ENCODE measurements at places on chromosomes 12 and 14.

- peak; percentile 64 for DNase-seq
These were observed 62.3 kb downstream of the PTPN21 start for GRCh38 chr14:88492272-88493089.

DNA sequence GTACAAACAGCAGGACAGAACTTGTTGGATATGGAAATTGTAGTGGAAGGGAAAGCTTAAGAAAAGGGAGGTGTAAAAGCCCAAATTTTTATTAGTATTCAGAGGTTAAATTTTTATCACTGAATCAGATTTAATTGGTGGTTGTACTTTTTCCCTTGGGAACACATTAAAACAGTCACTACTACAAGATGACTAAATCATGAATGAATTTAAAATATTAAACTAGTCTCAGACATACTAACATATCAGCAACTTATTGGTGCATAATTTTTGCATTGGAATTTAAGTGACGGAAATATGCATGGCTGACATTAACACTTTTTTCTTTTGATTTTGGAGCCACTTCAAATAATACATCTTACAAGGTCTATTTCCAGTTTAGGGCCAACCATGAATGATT is 27.6 kb downstream of the SAMD4A start:
- DNase-seq: peak; percentile 72

DNA sequence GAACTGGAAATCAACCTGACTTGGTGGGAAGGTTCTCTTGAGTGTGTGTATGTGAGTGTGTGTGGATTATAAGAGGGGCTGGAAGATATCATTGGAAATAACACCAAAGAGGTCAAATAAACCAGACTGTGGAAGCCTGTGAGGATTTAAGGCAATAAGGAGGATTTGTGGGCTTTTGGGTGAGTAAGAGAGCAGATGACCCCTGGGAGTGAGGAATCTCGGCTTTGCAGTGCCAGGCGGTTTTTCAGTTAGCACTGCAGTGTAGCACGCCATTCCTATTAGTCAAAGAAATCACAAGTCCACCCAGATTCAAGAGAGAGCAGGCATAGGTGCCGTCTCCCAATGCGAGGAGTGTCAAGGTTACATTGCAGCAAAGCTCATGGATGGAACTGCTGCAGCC is 63.3 kb downstream of the CALM1 start:
- DNase-seq: no peak

DNA sequence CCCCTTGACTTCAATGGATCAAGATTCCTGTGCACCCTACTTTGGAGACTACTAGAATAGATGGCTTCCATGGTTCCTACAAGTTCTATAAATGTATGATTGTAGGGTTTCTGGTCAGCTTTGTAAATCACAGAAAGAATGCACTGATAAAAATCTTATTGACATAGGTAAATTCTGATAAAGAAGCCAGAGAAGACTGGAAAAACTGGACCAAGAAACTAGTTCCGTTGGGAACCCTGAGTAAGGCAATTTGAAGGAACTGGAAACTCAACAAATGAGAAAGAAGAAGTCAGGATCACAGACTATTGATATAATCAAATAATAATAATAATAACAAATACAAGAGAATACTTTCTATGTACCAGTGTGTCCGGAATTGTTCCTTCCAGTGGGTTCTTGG is 15.4 kb upstream of the MGST1 start:
- DNase-seq: no peak

- DNase-seq: no peak
These were observed 35.8 kb upstream of the SINHCAF start for GRCh38 chr12:31361730-31362114.

DNA sequence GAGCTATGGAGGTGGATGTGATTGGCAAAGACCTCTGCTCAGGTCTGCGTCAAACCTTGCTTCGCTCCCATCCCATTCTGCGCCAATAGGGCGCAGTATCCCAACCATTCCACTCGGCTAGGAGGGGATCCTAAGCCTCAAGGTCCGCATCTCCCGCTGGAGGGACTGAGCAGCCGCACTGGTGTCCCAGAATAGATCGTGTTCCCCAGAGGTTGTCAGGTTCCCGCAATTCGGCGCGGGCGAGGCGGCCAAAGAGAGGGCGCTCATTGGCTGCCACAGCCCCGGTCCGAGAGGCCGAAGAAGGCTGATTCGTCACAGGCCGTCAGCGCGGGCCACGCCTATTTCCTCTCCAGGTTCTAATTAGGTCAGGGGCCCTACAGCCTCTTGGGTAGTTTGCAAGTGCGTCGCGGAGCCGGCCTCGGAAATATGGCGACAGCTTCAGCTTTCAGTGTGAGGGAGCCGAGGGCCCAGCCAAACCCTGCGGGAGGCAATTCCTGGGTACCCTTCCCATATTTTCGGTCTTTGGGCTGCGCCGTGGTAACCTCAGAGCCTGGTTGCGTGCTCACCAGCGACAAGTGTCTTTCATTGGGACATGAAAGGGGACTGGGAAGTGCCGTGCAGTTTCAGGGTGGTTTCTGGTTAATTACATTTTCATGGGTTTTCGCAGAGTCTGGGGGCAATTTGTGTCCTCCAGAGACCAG is 5.0 kb downstream of the OR10AD1 start:
- DNase-seq: peak; percentile 95

DNA sequence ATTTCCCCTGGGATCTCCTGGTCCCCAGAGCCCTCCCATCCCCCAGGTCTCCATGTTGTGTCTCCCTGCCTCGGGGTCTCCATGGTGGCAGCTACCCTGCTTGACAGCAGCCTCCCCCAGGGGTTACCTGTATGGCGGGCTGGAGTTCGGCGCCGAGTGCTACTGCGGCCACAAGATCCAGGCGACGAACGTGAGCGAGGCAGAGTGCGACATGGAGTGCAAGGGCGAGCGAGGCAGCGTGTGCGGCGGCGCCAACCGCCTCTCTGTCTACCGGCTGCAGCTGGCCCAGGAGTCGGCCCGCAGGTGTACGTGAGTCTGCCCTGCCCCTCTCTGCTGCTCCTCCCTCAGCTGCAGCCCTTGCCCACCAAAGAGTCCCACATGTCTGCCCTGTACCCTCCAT is 80.9 kb downstream of the WSCD2 start:
- DNase-seq: no peak

- peak; percentile 88 for DNase-seq
These were observed 65.6 kb upstream of the FERMT2 start for GRCh38 chr14:53016491-53016890.

DNA sequence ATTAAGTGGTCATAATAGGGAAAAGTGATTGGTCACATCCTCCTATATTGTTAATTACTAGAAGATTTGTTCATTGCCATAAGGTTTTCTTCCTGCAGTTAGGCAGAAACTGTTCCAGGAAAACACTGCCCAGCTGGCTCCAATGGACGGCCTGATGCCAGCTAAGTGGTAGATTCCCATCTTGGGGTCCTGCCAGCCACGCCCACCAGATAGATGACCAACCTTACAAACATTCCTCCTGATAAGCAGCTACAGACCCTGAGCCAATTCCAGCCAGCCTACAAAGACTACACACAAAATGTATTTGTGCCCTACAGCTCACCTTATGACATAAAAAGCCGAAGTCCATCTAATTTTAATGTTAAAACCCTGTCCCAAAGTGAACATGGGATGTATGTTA is 685.9 kb upstream of the USP15 start:
- DNase-seq: no peak

- DNase-seq: no peak
These were observed 37.5 kb downstream of the NFKBIA start for GRCh38 chr14:35367056-35367372.

DNA sequence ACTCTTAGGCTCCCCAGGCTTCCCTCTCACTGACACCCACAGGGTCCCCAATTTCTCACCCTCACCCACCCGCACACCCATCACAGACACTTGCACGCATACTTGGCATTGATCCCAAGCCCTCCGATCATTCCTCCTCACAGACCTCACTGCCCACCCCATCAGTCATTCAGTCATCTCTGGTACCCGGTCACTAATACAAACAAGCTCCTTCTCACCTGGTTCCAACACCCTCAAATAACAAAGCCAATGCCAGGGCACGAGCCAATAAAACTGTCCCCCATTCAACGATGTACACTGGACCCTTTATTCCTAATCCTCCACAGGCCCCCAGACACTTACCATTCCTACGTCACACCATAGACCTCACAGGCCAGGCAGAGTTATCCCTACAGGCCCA is 2.3 kb downstream of the ZNF605 start:
- DNase-seq: no peak

DNA sequence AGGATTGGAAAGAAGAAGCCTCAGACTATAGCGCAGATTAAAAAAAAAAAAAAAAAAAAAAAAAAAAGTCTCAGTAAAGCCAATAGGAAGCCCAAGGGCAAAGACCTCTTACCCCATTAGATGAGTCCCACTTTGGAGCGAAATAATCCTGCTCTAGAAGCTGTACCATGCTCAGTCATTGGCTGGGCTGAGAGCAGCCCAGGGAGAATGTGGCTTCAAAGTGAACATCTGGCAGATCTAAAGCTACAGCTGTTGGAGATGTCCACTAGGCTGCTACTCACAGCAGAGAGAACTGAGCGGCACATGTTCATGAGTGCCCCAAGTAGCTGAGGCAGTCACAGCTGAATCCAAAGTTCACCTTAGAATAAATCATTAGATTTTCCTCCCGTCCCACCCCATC is 560.9 kb downstream of the MED13L start:
- DNase-seq: no peak

DNA sequence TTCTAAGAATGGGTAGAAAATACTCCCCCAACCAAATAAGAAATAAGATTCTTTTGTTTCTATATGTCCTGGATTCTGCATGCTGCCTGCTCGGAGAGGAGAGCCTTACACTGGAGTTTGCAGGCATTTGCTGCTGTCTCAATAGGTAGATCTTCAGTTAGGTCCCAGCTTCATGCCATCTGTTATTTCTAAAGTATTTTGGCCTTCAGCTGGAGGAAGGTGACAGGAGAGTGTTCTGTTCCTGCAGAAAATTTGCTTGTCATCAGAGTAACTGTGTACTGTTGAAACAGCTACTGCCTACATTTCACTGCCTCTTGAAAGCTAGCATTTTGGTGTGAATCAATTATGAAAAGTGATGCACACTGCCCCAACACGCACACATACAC is 966.9 kb downstream of the NRXN3 start:
- DNase-seq: no peak

GRCh38 chr12:108519558-108519957 is 4.5 kb downstream of the FICD start:
- no peak for DNase-seq

GRCh38 chr14:38210587-38211216 is 3.0 kb downstream of the SSTR1 start:
- peak; percentile 55 for DNase-seq

DNA sequence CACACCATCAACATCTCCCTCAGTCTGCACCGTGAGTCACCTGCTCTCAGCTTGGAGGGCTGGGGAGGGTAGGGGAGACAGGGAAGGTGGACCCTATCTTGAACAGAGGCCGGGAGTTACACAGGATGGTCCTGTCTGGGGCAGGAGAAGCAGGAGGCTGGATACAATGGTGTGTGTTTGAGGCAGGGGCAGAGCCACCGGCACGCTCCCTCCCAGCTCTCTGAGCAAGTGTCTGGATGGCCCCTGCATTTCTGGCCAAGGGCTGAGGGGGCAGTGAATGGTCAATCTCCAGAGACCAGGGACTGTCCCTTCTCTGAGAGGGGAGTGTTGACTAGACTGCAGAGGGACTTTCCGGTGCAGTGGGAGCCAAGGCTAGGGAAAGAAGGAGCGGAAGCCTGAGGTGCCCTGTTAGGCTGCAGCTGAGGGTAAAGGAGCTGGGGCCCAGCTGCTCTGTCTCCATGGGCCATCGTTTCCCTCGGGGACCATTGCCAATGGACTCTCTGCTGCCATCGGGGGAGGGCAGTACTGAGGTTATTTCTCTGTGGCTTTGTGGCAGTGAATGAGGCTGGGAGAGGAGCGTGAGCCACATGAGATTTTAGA is 1.9 kb downstream of the LRP1-AS start:
- DNase-seq: no peak

- peak; percentile 75 for DNase-seq
These were observed 15.5 kb downstream of the EMP1 start for GRCh38 chr12:13211859-13212664.

DNA sequence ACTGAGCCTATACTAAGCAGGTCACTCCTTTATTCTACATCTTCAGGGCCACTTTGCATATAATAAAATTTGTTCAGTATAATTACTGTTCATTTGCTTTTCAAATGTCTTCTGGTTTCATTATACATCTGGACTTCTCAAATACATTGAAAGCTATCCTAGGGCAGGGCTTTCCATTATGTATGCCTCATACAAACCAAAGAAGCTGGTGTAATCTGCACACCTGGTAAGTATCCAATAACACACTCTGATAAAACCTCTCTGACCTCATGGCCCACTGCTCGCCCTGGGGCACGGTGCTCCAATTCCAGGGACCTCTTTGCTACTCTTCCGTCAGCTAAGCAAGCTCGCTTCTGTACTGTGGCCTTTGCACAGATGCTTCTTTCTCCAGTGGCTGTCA is 21.9 kb upstream of the ISM2 start:
- DNase-seq: no peak

- no peak for DNase-seq
These were observed 19.9 kb upstream of the TAMALIN start for GRCh38 chr12:51986834-51987233.

DNA sequence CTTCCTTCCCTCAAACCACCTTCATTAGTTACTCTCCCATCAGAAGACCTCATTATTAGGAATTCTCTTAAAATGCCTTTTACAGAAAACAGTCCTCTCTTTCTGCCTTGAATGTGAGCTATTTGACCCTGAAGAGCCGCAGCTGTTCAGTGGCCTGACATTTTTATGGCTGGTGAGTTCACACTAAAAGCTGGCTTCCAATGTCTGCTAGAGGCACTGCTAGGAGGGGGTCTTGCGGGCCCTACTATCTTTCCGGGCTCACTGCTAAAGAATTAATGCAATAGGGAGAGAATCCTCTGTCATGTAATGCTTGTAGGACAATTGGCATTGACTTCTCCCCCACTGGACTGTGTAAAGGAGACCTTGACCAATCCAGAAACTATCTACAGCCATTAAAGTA is 87.7 kb downstream of the GPR135 start:
- DNase-seq: no peak
